ENCODE measurements at places on chromosomes 7 and 10.

- no peak for DNase-seq
These were observed 175.4 kb downstream of the MGMT start for GRCh38 chr10:129642427-129642826.

DNA sequence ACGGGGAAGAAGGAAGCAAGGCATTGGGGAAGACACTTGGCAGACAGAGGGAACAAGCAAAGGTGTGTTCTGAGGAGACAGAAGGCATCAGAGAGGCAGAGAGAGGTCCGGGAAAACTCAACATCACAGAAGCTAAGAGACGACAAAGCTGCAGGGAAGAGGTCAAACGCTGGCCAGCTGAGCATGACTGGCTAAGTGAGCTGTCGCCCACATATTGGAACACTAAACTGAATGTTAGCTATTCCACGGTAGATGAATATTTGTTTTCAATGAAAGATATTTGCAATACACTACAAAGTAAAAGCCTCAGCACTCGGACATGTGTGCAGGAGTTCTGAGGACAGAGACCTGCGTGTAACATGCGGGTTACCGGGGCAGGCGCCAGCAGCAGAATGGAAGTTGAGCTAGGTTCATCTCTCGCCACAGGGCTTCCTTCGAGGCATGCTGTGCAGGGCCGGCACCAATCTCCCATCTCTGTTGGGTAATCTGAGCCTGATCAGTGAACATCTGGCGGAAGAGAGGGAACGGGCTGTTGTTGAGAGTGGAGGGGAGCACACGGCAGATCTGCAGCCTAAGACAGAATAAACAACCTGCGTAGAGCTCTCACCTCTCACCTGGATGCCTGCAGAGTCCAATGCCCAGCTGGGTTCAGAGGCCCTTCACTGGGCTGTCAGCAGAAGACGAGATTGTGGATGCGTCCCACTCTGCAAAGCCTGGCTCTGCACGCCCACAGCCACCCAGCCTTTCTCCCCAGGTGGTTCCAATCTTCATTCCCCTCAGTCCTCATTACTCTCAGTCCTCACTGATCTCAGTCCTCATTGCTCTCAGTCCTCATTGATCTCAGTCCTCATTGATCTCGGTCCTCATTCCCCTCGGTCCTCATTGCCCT is 35.9 kb downstream of the INSIG1 start:
- DNase-seq, result no peak

DNA sequence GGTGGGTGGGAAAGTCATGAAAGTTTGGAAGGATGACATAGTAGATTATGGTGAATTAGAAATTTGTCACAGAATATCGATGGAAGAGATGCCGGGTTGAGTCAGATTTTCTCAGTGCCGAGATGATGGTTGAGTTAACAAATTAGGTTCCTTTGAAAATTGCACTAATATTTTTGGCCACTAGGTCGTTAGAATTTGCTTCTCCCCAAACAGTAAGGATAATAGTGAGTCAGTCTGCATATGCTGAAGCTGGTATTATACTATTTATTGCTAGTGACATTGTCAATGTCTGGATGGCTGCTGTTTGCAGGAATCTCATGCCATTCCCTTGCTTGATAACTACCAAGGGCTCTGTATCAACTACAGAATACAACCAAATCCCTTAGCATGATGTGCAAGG is 37.7 kb upstream of the MINDY3 start:
- no peak for DNase-seq

DNA sequence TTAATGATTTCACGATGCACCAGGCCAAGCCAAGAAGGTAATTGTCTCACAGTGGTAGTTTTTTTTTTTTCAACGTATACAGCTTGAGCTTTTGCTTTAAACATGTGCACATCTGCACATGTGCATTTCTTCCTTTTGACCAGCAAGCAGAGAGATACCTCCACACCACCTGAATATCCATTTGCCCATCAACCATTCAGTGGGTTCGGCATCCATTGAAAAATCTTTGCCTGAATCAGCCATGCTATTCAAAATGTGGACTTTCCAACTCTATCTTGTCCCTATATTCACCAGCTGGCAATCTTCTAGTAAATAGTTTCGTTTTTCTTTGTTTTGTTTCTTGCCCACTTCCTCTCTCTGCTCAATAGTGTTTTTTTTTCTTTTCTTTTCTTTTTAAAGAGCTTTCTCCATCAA is 7.7 kb upstream of the TRA2A start:
- DNase-seq, result no peak

DNA sequence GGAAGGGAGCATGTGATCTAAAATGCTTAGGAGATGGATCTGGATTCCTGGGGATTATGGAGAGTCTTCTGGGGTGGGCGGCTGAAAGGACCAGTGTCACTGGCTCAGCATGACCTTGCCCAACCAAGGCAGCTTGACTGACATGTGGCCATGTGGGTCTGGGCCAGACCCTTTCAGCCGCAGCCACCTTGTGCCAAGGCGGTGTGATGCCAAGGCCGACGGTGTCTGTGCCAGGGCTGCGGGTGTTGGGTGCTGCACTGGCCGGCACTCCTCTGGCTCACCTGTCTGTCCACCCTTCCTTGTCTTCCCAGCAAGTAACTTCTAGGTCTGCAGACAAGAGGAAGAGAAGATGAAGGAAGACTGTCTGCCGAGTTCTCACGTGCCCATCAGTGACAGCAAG is 8.8 kb downstream of the DEPP1 start:
- DNase-seq, result no peak

GRCh38 chr10:70513848-70514309 is 35.3 kb downstream of the PALD1 start:
- no peak for DNase-seq

DNA sequence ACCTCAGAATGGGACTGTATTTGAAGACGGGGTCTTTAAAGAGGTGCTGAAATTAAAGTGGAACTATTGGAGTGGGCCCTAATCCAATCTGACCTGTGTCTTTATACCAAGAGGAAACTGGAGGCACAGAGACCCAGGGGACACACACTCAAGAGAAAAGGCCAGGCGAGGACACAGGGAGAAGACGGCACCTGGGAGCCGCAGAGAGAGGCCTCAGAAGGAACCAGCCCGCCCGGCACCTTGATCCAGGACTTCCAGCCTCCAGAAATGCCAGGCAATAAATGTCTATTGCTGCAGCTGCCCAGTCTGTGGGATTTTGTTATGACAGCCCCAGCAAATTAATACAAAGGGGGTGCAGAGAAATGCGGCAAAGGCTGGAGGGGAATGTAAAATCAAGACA is 10.5 kb downstream of the CARD11 start:
- no peak for DNase-seq

GRCh38 chr10:4260483-4261124 is 475.6 kb upstream of the KLF6 start:
- DNase-seq, result no peak

DNA sequence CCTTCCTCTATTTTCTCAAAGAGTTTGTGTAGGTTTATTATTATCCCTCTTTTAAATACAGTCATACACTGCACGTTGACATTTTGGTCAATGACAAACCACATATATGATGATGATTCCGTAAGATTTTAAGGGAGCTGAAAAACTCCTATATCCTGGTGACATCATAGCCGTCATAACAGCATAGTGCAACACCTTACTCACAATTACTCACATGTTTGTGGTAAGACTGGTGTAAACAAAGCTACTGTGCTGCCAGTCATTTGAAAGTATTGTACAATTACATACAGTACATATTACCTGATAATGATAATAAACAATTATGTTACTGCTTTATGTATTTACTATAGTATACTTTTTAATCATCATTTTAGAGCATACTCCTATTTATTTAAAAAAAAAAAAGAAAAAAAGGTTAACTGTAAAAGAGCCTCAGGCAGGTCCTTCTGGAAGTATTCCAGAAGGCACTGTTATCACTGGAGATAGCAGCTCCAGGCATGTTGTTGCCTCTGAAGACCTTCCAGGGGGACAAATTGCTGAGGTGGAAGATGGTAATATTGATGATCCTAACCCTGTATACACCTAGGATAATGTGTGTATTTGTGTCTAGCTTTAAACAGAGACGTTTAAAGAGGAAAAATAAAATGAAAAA is 123.3 kb upstream of the CDK1 start:
- DNase-seq, result no peak

- no peak for DNase-seq
These were observed 149.4 kb downstream of the DNAJB6 start for GRCh38 chr7:157486007-157486755.

GRCh38 chr7:156043416-156044178 is 231.3 kb upstream of the SHH start:
- DNase-seq, result no peak

DNA sequence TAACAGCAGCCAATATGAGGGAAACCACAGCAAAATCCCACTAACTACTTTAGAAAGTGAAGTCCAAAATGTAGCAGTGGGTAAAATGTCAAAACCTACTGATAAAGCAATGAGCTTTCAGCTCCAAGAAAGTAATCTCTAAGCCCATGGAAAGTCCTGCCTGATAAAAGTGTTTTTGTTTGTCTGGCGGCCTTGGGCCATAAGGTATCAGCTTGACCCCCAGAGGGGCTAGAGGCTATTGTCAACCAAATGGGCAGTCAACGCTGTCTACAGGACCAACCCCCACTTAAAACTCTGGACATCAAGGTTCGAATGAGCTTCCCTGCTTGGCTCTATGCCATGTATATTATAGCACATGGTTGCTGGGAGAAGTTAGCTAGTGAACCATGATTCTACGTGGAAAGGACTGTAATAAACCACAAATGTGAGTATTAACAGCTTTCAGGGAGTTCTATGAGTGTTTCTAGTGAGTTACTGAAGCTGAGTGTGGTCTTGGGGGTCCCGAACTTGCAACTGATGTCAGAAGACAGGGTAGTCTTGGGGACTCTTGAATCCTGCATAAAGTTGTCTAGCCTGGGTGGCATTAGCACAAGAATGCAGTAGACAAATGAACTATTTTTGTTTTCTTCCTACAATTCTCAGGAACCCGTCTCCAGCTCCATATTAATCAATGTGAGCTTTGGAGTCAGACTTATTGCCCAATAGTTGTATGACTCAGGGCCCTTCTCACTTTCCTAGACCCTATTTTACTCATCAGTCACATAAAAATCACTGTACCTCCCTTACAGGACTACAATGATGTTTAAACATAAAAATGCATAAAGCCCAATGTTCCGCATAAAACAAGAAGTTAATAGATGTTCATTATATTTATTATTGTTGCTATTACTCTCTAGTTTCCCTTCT is 164.9 kb downstream of the DGKI start:
- DNase-seq, result no peak

DNA sequence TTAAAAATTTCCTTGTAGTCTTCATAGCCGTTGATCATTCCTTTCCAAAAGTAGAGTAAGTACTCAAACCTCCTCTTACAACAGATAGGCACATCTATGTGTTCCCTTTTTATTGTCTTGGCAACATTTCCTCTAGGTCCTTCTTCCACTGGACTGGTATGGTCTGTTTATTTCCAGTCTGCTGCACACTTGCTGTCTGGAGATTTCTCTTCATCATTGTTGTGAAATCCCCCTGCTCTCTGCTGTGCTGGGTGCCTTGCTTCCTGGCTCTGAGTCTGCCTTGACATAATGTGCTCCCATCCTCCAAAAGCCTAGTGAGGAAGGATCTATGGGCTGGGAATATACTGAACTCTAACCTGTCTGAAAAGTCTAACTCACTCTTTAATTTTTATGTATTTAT is 545.3 kb upstream of the VSTM2A start:
- DNase-seq, result no peak

GRCh38 chr7:97149843-97150242 is 32.3 kb downstream of the SDHAF3 start:
- DNase-seq, result no peak

DNA sequence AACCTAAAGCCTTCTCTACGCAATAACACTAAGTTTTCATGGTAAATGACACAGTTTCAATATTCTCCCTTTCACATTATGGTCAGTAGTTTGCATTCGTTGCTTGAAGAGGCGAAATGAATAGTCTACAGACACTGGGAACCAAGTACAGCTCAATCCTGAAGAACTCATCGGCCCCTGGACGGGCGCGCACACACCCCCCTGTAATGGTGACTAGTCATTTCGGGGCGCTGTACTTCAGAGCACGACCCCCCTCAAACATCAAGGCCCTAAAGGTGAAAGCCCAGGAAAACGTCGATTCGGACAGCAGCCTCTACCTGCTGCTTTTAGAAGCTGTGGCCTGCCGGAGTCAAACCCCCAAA is 1.0 kb downstream of the NT5C2 start:
- DNase-seq, result no peak

GRCh38 chr10:70743430-70743788 is 41.8 kb downstream of the TBATA start:
- no peak for DNase-seq

DNA sequence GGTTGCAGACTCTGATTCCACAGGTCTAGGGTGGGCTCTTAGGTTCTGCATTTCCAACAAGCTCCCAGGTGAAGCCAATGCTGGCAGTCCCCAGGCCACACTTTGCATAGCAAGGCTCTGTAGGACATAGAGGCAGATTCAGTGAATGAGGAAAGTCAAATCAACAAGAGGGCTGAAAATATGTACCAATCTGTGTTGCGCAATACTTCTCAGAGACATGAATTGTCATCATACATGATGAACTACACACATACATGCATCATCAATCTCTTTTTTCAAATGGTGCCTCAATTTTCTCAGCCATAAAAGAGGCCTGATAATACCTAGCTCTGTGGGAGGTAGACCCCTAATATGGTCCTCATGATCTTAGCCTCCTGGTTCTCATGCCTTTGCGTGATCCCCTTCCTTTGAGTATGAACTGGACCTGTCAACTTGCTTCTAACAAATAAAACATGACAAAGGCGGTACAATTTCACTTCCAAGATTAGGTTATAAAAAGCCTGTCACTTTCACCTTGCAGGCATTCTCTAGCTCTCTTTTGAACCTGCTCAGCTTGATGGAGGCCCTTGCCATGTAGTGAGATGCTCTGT is 49.0 kb downstream of the PIK3CG start:
- DNase-seq, result no peak

- DNase-seq, result no peak
These were observed 44.2 kb upstream of the KCNIP2 start for GRCh38 chr10:101887775-101888174.

- DNase-seq, result no peak
These were observed 157.9 kb upstream of the CSTF2T start for GRCh38 chr10:51857305-51857704.

- no peak for DNase-seq
These were observed 12.6 kb downstream of the SCD start for GRCh38 chr10:100359529-100360150.

DNA sequence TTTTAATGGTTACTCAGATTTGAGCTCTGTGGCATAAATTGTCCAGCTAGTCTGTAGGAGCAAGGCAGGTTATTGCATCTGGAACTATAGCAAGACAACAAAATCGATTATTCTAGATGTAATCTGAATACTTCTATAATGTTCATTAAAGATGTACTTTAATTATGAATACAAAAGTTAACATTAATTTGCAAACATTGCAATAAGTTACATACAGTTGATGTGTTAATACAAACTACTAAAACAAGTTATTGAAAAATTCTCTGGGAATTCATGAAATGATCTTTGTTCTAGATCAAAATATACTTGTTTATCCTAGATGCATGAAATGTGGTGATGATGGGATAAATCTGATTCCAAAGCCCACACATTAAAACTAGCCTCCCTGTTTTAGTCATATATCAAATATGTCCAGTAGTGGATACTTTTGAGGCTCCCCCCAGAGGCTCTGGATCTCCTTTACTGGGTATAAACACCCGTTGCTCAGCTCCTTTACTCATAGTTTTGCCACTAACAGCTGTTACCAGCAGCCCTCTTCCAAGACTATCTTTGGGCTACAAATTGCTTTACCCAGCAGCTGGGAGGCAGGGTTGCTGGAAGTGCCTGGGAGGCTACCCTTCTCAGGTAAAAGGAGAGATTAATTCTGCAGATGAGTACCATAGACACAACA is 78.1 kb downstream of the ARL4A start:
- DNase-seq, result no peak
